ENCODE measurements at places on chromosomes 12 and 14. TPM values are rescaled to one million over a fixed set of nuclear protein-coding genes. Genes with fewer than 3 reads are reported as not detected.

- no peak for DNase-seq
These were observed 617.6 kb downstream of the TRHDE start for GRCh38 chr12:72889791-72890190.

Gene RDH11
- total RNA-seq = 72.5 TPM

DNA sequence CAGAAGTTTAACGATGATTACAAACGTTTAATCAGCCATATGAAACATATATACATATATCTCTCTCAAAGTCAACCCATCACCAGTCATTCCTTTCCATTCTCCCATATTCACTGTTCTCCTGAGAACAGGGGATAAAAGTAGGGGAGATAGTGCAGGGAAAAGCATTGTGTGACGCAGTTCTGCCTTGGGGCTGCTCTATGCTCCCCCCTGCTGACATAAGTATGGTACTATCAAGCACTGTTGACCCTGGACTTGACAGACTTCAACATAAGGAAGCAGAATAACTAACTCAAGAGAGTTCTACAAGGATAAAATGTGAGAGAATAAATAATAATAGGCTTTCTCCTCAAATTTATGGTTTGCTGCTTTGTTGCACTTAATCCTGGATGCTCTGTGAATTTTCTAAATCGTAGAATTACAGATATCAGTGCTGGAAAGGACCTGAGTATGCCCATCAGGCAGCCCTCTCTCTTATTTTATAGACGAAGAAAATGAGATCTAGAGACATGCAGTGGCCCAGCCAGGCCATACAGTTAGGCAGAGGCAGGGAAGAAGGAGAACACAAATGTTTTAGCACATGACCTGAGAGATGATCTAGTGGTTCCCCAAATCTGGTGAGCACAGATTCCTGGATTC is 87.2 kb downstream of the SCN8A start:
- DNase-seq = peak; percentile 19

Gene FOXM1
- 80.5 TPM for total RNA-seq

Gene CPNE6
- not detected for total RNA-seq

GRCh38 chr12:3730111-3730510 is 22.8 kb downstream of the CRACR2A start:
- no peak for DNase-seq
